AG04450 (cell line): ENCODE measurements at places on chromosomes 3 and 15. TPM values are rescaled to one million over a fixed set of nuclear protein-coding genes. Genes with fewer than 3 reads are reported as not detected.
A peak's percentile ranks its signal among the peaks of the same experiment; 100 is the strongest.

PAQR9 gene
- not detected in 2 replicates for polyA plus RNA-seq

LRRC3B gene
- polyA plus RNA-seq = not detected in 2 replicates

MELTF gene
- polyA plus RNA-seq = 0.51 and 0.55 TPM in 2 replicates

CCR1 gene
- polyA plus RNA-seq = 0.02 TPM in 1 of 2 replicates, not detected in the other

UROC1 gene
- not detected in 2 replicates for polyA plus RNA-seq

PLA2G4E gene
- not detected in 2 replicates for polyA plus RNA-seq

KCNMB3 gene
- polyA plus RNA-seq = 0.65 and 0.89 TPM in 2 replicates

SENP7 gene
- 11.8 and 16.1 TPM in 2 replicates for polyA plus RNA-seq

ROPN1 gene
- polyA plus RNA-seq = 0.25 and 0.29 TPM in 2 replicates

VWA5B2 gene
- not detected in 2 replicates for polyA plus RNA-seq

ARNT2 gene
- polyA plus RNA-seq = 36.8 and 42.8 TPM in 2 replicates

THAP10 gene
- 2.7 and 5.7 TPM in 2 replicates for polyA plus RNA-seq

GP9 gene
- polyA plus RNA-seq = not detected in 2 replicates

PCCB gene
- polyA plus RNA-seq = 57.2 and 67.7 TPM in 2 replicates

ESYT3 gene
- polyA plus RNA-seq = 0.01 TPM in 1 of 2 replicates, not detected in the other

DNAH12 gene
- polyA plus RNA-seq = under 0.01 TPM in 1 of 2 replicates, not detected in the other

DNA sequence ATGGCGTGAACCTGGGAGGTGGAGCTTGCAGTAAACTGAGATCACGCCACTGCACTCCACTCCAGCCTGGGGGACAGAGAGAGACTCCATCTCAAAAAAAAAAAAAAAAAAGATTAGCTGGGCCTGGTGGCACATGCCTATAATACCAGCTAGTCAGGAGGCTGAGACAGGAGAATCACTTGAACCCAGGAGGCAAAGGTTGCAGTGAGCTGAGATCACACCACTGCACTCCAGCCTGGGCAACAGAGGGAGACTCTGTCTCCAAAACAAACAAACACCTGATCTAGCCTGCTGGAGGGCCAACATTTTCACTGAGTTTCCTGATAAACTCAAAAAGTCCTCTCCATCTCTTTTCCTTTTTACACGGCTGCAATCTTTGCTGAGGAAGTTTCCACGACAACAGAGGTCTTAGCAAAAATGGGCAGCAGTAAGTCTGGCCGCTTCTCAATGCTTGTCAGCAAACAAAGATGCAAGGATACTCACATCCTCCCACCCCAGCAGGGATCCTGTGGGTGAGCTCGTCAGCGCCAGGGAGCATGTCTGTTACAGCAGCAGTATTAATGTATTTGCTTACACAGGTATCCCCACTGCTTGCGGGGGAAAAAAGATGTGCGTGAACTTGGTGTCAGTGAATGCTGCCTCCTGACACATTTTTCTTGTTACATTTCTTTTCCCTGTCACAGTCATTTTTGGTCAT is 21.0 kb upstream of the CCDC174 start:
- DNase-seq = no peak

DNA sequence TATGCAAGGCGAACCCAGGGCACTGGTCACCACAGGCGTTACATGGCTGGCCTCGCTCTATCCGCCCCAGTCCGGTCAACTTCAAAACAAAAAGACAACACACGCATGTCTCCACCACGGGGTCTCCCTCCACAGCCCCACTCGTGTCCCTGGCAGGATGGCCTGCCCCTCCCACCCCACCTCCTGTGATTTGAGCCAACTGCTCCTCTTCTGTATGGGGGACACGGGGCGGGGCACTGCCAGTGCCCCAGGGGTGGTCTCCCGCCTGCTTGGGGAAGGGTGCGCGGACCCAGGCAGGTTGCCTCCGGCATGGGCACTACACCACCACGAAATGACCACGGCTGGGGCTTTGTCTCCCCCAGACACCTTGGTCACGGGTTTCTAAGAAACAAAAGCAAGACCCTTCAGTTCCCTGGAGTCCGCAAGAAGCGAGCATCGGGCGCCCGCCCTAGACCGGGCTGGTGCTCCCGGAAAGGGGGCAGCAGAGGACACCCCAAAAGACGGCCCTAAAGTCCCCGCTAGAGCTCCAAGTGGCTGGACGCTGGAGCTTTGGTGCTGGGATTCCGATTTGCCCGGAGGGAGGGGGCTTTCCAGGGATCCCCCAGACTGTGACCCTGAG is 219.3 kb upstream of the PRICKLE2 start:
- no peak for DNase-seq

DNA sequence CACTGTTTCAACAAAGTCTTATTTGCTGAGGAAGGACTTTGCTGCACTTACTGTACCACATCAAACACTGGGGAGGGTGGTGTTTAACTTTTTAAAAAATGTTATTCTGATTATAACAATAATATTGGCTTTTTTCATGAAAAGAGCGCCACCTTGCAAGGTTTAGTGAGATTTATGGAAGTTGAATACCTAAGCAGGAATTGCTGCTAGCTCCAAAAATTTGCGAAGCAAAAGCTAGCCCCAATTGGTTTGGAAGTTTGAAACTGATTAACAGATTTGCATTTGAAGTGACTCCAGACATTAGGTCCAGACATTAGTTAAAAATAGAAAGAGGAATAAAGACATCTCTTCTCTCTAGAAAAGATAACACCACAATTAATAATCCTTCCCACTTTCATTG is 6.7 kb downstream of the ZIC1 start:
- no peak for DNase-seq

DNA sequence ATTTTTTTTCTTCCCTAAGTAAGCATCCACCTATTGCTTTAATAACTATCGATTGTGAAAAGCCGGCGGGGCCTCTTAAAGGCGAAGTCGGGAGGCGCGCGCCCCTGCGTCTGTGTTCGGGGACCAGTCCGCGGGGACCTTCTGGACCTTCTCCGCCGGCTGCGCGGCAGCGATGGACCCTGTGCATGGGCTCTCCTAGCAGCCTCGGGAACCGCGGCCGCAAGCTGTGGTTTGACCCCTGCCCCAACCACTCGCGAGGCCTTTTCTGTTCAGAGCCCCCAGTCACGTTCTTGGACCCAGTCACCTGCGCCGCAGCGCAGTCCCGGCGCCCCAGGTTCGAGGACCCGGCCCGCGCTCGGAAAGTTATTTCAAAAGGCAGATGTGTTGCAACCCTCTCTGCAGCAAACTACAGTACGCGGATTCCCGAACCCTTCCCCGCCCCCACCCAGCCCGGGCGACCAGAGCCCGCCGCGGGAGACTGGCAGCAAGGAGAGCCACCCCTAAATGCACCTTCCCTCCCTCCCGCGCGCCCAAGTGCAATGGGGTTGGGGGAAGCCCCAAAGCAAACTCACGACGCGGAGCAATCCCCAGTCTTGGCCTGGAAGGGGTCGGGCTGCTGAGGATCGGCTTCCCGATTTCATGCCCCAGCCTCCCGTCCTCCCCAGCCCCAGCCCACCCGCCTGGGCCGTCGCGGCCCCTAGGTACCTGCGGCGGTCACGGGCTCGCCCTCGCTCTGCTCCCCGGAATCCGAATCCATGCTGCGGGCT is 684 bp downstream of the TNFAIP8L3 start:
- no peak for DNase-seq

DNA sequence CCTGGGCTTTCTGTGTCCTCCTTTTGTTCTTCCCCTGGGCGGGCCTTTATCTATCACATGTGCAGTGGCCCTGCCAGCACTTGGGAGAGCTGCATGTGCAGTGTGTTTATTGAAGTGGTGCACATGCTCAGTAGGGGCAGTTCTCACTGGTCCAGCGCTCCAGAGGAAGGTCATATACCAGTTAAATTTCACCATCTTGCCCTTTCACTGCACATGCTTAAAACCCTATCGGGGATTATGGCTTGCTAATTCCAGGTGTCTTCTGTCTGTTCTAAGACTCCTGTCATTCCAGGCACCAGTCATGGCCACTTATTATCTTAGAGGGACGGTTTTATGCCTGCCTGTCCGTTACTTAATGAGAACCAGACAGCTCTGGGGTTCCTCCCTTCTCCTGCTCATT is 52.2 kb downstream of the ROPN1B start:
- DNase-seq = no peak

- no peak for DNase-seq
Measured at GRCh38 chr3:15063238-15063637, 1.9 kb downstream of the MRPS25 start.

DNA sequence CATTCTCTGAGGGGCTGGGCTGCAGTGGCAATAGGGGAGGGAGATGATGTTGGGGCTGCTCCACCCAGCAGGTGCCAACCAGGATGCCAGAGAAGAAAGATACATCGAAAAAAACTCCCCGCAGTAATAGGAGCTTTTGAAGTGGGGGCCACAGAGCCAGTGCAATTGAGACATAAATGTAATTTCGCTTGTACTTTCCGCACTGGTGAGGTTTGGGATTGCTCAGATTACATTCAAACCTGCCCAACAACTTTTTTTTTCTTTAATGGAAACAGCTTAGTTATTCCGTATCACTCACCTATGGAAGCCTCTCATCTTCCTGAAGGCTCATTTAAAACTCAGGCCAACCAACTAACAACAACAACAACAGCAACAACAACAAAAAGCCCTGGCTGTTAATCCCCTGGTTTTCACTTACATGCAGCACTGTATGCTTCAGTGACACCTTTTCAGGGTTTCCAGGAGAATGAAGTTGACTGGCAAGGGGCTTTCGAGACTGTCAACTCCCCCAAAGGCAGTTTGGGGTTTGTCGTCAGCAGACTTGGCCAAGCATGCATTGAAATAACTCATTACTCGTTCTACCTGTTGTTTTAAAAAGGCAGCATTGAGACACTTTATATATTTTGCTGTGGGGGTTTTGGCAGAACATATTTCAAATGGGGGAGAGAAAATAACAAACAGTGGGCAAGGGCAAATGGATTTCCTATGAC is 163.8 kb downstream of the EBLN2 start:
- no peak for DNase-seq

DNA sequence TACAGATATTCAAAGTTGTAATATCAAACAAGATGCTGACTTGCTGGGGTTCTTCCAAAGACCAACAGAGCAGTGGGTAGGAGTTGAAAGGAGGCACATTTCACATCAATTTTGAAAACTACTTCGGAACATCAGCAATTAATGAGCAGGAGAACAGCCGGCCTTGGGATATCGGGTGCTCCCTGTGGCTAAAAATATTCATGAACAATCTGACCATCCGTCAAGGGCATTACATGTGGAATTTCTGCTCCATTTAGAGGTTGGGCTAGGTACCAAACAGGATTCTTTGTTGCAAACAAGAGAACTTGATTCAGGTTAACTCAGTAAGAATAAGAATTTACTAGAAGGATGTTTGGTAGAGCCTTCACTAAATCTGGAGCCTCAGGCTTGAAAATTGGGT is 223.9 kb downstream of the RYR3 start:
- no peak for DNase-seq

- DNase-seq = no peak
Measured at GRCh38 chr3:170740726-170741591, 129.0 kb downstream of the RPL22L1 start.

GRCh38 chr15:96107916-96108315 is 222.6 kb upstream of the NR2F2 start:
- no peak for DNase-seq

DNA sequence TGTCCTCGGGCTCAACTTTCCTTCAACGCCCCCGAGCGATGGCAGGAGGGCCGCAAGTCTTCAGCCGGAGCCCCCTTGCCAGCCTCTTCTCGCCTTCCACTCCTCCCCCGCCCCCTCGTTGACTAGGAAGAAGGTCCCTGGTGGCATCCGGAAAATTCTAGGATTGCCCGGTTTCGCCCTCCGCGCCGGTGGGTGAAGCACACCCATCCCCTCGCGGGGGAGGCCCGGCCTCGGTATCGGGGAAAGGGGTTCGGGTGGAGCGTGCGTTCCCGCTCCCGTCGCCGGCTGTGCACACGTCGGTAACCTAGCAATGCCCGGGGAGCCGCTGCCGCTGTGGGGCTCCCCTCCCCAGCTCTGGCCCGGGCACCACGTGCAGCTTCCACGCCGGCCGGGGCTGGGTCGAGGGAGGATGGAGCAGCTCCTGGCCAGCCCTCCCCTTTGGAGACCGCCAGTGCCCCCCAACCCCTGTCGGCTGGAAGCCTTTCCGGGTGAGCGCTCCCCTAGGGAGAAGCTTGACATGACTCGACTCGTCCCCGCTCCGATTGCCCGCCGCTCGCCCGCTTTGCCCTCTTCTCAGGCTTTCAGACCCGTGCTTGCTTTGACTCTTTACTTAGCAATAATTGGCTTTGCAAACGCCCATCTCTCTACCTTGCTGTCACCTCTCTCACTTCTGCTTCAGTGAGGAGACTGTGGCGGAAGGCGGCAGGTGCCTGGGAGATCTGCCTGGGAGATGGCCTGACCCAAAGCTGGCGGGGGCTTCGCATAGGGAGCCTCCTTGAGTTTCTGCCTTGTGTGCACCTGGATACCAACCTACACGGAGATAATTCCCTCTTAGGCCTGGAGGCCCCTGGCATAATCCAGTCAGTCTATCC is 1.3 kb downstream of the CACNA1D start:
- no peak for DNase-seq

- no peak for DNase-seq
Measured at GRCh38 chr3:149605902-149606301, 51.9 kb downstream of the WWTR1 start.

GRCh38 chr3:151909681-151910405 is 36.4 kb downstream of the SUCNR1 start:
- DNase-seq = no peak

- DNase-seq = peak; percentile 59
Measured at GRCh38 chr3:69941439-69942176, 57.9 kb upstream of the SAMMSON start.

GRCh38 chr3:42780892-42781700 is 8.0 kb upstream of the CCDC13 start:
- DNase-seq = no peak

GRCh38 chr15:63210151-63211091 is 21.0 kb downstream of the RAB8B start:
- no peak for DNase-seq

- no peak for DNase-seq
Measured at GRCh38 chr3:112143251-112143650, 10.2 kb upstream of the GCSAM start.

GRCh38 chr15:88535607-88536313 is 10.7 kb downstream of the DET1 start:
- DNase-seq = no peak

GRCh38 chr3:23601091-23601822 is 204.5 kb upstream of the UBE2E1 start:
- DNase-seq = no peak

- no peak for DNase-seq
Measured at GRCh38 chr3:48535578-48535977, 21.0 kb downstream of the PFKFB4 start.

GRCh38 chr3:143351895-143352608 is 232.5 kb downstream of the CHST2 start:
- DNase-seq = no peak

- DNase-seq = peak; percentile 26
Measured at GRCh38 chr15:74901612-74902063, 5.0 kb downstream of the FAM219B start.

DNA sequence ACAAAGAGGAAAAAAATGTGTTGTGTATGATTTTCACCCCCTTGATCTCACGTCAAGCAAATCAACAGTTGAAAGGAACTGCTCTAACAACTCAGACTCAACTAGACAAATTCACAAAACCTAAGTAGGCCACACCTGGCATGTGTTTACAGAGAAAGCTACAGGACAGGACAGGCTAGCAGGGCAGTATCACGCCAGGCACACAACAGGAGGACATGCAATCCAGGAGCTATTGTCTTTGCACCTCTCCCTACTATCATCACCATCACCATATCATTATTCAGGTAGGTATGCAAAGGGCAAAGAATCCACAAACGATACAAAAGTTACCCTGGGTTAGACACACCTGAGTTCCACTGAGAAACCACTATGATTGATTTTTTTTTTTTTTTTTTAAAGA is 86.4 kb downstream of the TBL1XR1 start:
- DNase-seq = no peak

- DNase-seq = no peak
Measured at GRCh38 chr3:64666171-64666588, 21.6 kb downstream of the ADAMTS9 start.

GRCh38 chr15:52067545-52067926 is 45.0 kb downstream of the BCL2L10 start:
- no peak for DNase-seq
